ENCODE measurements at places on chromosomes 13 and 19.
A peak's percentile ranks its signal among the peaks of the same experiment; 100 is the strongest.

GRCh38 chr13:42363941-42364612 is 92.1 kb downstream of the AKAP11 start:
- no peak for DNase-seq

DNA sequence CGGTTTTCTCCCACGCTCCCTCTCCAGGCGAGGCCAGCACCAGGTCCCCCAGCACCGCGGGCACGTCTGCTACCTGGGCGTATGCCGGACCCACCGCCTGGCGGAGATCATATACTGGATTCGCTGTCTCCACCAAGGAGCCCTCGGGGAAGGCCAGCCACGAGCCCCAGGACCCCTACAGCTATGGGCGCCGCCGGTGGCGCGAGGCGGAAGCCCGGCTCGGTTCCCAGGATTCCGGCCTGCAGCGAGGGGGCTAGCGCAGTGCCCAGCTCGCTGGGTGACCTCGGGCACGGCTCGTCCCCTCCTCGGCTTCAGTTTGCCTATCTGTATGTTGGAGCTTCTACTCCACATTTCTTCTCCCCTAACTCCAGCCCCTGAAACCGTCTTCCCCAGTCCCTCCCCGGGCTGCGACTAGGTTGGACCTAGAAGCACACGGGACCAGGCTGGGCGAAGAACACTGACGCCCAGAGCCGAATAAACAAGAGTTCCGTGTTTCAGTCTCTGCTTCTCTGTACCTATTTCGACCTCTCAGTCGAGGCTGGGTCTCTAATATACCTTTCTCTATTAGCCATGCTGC is 749 bp upstream of the CPT1C start:
- no peak for DNase-seq

GRCh38 chr19:21328406-21328805 is 804 bp downstream of the ZNF708 start:
- DNase-seq, result no peak

DNA sequence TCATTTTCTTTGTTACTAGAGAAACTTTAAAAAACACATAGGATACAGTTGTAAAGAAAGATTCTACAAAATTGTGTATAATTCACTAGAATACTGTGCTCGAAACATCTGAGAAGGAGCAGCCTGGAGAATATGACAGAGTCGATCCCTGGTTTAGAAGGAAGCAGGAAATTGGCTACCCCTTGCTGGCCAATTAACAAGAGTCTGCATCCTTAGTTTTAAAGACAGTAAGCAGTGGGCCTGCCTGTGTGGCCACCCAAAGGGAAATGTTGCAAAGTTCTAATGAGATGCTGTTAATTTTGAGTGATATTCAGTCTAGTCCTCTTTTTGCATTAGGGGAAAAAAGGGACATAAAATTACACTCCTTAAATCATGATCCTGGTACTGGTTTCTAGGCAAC is 988.6 kb downstream of the PCDH17 start:
- DNase-seq, result no peak

DNA sequence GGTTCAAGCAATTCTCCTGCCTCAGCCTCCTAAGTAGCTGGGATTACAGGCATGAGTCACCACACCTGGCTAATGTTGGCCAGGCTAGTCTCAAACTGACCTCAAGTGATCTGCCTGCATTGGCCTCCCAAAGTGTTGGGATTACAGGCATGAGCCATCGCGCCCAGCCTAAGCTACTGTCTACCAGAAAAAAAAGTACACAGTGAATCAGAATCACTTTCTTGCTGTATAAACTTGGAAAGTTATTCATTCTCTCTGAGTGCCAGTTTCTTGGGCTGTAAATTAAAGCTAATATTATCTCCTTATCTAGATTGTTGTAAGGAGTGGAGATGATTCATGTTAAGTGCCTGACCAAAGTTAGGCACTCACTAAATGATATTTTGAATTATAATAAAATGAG is 242.8 kb downstream of the ENOX1 start:
- DNase-seq, result no peak

DNA sequence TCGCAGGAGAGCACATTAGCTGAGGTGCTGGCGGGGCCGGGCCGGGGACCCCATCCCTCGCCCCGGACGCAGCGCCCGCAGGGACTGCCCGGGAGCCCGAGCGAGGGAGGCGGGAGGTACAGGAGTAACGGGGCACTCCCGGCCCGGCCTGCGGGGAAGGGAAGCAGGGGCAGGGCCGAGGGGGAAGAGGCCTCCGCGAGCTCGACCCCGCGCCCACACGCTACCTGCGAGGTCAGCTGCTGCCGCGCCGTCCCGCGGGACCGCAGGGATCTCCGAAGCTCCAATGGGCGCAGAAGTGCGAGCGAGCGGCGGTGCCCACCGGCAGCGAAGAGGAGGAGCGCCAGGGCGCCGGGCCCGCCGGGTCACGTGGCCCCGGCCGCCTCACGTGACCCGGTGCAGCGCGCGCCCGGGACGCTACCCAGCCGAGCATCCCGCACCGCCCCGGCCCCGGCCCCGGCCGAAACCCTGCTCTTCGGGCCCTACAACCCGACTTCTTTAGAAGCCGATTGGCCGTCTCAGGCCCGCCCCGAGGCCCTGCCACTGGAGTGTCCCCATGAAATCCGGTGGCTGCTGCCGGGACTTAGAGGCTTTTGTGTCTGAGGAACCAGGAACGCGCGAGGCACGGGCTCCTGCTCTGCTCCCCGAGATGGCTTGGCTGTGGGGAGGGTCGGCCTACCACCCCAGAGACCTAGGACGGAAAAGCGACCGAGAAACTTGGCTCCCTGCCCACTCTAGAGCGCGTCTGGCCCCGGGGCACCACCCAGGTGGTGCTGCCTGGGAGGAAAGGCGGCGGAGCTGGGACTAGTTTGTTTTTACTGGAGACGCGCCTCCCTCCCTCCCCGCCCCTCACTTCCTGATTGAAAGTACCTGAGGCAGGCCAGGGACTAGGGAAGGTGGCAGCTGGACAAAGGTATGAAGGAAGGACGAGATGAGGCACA is at the start of gene RCBTB1:
TSS of gene RCBTB1 (minus strand) at position 339 of the 938 bp plus-strand sequence. CDS start 18,279 bp downstream, outside the sequence.
- DNase-seq, result peak; percentile 48

All from T-helper 2 cell (primary cell).